ENCODE measurements at places on chromosomes 3 and 15. TPM values are rescaled to one million over a fixed set of nuclear protein-coding genes. Genes with fewer than 3 reads are reported as not detected.

The RASGRP1 gene
- 0.52 TPM for total RNA-seq

The SLC15A2 gene
- 33.4 TPM for total RNA-seq

The OR5K2 gene
- not detected for total RNA-seq

The RAB11A gene
- total RNA-seq = 50.1 TPM

The PLSCR4 gene
- 21.9 TPM for total RNA-seq

The RTP1 gene
- total RNA-seq = not detected

The PDZRN3 gene
- 50.6 TPM for total RNA-seq

The KBTBD13 gene
- total RNA-seq = 1.6 TPM
